ENCODE measurements at places on chromosomes 7 and 10.

DNA sequence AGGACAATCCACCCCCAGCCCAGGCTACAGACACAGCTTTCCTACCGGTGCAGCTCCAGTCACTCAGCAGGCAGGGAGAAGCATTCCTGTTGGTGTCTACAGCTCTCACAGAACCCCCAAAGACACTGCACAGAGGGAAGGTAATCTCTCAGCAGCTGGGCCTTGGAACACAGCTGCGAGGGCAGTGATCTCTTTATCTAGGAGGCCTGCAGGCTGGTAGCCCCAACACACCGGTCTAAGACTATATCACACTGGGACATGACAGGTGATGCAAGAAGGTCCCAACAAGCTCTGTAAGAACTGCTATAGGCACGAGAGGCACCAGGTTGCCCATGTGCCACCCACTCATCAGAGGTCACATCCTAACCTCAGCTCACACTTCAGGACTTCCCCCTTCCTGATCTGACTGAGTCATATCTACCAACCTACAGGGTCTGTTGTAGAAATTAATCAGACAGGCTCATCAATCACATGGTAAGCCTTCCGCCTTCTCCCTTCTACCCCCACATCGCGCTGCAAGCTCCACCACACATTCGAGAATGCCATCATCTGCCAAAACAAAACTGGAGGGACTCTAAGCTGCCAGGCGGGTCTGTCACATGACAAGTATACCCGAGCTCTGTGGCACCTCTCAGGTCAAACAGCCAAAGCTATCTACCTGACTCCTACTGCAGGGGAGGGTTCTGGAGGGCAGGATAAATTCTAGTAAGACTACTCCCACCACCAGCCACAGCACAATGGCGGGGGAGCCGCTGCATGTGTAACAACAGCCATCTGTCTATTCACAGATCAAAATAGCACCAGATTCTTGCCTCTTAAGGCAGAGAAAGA lies 26.1 kb downstream of the FAM53B start:
- no peak for DNase-seq

- no peak for DNase-seq
These were observed 38.6 kb downstream of the NRP1 start for GRCh38 chr10:33295851-33296250.

GRCh38 chr10:79404690-79405131 lies 40.7 kb downstream of the ZCCHC24 start:
- DNase-seq, result no peak

- no peak for DNase-seq
These were observed 43.9 kb upstream of the PODXL start for GRCh38 chr7:131600085-131600881.

- DNase-seq, result no peak
These were observed 279.3 kb upstream of the SORCS1 start for GRCh38 chr10:107443813-107444212.

- no peak for DNase-seq
These were observed 150.8 kb downstream of the DGKI start for GRCh38 chr7:137695942-137696341.

DNA sequence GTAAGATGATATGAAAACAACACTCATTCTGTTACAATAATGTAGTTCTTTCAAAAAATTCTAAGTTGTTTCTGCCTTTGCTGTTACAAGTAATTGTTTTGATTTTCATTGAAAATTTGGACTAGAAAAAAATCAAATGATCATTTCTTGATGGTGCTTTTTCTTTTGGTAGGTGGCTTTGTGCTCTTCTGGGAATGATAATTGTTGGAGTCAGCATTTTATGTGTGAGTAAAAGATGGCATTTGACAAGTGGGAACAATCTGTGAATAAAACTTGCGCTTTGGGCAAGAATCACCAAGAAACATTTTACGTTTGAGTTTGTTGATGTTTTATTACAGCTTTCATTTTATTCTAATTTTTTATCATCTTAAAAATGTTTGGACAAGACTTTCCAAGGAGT lies 25.9 kb downstream of the SLC18A2 start:
- no peak for DNase-seq

DNA sequence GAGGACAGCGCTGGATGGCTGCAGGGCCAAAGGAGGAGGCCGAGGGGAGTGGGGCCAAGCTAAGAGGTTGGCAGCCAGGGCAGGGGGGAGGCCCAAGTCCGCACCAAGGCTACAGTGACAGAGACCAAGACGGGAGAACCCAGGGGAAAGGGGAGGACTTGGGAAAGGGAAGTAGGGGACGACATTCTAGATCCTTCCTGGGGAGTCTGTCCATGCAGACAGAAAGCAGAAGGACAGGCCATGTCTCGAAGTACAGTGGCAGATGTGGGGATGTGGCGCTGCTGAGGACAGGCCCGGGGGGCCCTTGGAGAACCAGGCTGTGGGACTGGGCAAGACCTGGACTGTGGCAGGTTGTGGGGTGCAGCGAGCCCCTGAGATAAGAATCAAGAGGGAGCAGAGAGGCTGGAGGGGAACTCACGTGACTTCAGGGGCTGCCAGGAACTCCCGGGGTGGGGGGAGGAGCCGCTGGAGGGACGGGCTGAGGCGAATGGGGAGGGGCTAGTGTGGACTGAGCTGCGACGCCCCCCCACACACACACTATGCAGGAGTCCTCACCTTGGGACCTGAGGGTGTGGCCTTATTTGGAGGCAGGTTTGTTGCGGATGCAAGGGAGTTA lies 68.5 kb upstream of the TNRC18 start:
- DNase-seq, result no peak

DNA sequence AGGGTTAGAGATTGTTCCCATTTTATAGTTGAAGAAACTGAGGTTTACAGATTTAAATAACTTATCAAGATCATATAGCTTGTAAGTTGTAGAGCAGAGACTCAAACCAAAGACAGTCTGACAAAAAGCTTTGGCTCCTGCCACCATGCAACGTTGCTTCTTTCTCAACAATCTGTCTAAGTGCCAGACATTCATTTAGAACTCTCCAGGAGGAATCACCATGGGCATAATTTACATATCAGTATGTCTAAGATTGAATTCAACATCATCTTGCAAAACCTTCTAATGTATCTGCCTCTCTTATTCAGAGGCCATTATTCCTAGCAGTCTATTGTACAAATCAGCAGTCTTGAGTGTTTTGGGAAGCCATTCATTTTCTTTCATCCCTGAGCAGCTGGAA lies 163.5 kb upstream of the PLXDC2 start:
- DNase-seq, result no peak

DNA sequence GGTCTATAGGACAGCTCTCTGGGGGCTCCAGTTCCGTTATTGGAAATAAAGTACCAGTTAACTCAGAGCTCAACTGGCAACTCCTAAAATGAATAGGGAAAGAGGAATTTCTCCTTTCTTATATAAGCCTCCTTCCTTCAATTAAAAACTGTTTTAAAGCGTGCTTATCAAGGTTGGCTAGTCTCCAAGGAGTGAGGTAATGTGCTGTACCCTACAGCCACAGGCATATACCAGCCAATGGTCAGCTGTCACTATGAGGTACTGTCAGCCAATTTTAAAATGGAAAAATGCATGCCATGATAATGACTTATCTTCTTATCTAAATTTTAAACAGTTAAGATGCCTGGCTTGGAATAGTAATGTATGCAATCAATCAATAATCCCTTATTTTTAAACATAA lies 76.2 kb downstream of the PLCE1 start:
- DNase-seq, result no peak

GRCh38 chr10:103783681-103784080 lies 71.7 kb downstream of the SH3PXD2A start:
- no peak for DNase-seq

- no peak for DNase-seq
These were observed 118.6 kb downstream of the CNTNAP2 start for GRCh38 chr7:146235195-146235594.

DNA sequence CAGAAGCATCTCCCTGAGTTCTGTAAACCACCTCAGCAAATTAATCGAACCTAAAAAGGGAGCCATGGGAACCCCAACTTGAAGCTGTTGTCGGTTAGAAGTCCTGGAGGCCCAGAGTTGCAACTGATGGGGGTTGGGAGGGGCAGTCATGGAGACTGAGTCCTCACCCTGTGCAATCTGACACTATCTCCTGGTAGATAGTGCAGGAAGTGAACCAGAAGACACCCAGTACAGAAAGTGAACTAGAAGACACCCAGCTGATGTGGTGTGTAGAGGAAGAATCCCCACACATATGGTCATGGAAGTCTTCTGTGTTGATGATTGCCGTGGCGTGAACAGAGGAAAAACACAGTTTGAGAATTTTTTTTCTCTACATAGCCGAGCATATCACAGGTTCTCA lies 58.8 kb upstream of the SRRM3 start:
- DNase-seq, result no peak

DNA sequence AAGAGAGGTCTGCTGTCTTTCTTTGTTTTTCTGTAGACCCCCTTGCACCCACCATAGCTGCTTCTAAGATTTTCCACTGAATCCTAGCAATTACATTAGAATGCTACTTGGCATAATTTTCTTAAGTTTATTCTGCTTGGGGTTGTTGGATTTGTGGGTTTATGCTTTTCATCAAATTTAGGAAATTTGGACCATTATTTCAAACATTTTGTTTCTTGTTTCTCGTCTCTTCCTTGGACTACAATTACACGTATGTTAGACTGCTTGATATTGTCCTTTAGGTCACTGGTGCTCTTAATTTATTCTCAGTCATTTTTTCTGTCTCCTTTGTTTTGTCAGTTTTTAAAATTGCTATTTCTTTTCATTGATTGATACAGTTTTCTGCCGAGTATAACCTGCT lies 65.8 kb downstream of the FANK1 start:
- no peak for DNase-seq

- DNase-seq, result no peak
These were observed 62.1 kb downstream of the PAPSS2 start for GRCh38 chr10:87721781-87722180.

- no peak for DNase-seq
These were observed 247.0 kb downstream of the STK31 start for GRCh38 chr7:23956772-23957576.

DNA sequence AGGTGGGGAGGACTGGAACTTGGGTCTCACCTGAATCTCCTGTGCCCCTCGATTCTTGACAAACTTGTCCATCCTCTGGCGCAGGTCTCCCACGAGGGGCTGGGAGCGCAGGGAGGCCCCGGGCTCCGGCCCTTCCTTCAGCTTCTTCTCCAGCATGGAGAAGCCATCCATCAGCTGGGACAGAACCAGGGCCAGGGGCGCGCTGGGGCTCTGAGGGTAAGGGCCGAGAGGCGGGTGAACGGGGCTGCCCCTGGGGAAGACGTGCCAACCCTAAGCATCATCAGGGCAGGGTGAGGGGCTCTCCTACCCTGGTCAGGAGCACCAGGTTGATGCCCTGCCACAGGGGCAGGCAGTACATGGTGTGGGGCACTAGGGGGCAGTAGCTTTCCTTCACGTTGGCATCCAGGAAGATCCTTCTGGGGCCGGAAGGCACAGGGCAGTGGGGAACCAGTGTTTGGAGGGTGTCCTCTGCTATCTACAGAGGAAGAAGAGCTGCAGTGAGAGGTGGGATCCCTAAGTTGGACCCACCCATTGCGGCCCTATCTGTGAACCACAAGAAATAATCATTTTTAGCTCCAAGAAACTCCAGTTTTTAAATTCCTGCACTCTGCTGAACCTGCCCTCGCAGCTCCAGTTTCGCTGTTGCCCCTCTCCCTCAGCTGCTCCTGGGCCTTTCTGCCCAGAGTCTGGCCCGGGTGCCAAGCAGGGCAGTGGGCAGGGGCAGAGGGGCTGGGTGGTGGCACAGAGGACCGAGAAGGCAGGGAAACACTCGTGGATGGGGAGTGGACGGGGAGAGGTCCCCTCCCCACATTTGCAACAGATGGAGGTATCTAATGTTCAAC lies 10.8 kb upstream of the PYROXD2 start:
- no peak for DNase-seq

- no peak for DNase-seq
These were observed 97.7 kb upstream of the GALNT17 start for GRCh38 chr7:71034243-71034642.

DNA sequence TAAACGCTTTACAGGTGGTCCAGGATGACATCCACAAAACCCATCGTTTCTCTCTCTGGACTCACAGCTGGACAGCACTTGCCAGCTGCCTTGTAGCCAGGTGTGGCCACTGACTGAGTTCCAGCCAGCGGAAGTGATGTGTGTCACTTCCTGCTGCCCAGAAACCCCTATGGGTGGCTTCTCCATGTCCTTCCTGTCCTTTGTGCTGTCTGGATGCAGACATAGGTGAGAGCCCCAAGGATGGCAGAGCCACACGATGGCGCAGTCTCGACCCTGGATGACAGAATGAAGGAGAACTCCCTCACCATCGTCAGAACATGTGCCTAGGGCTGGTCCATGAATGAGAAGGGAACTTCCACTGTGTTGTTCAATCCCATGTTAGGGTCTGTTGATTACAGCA lies 22.1 kb downstream of the NMT2 start:
- DNase-seq, result no peak
